Cortex of kidney (tissue), 1 donor: ENCODE measurements at places on chromosomes 7 and 10.

GRCh38 chr7:30994206-30995100, 30.7 kb downstream of the GHRHR start:
- DNase-seq = no peak

DNA sequence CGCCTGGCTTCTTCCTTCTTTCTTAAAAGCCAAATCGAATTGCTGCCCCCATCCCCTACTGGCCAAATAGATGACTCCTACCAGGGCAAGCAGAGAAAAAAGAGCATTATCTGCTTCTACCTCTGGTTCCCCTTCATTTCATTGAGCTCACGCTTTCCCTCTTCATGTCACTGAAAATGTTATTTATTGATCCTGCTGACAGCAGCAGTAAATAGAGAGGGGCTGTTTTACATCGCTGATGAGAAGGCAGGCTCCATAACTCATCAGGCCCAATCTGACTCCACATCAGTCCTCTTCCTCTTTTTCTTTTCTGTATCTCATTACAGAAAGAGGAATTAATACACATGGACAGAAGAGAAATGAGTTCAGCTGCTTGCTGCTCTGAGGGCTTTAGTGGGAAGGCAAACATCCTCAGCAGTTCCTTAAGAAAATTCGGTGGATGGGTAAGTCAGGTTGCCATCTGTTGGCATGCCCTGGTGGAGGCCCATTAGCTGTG, 904.1 kb downstream of the KCNMA1 start:
- DNase-seq = no peak

- DNase-seq = no peak
Observed at GRCh38 chr7:32357535-32358277, 132.5 kb downstream of the LSM5 start.

DNA sequence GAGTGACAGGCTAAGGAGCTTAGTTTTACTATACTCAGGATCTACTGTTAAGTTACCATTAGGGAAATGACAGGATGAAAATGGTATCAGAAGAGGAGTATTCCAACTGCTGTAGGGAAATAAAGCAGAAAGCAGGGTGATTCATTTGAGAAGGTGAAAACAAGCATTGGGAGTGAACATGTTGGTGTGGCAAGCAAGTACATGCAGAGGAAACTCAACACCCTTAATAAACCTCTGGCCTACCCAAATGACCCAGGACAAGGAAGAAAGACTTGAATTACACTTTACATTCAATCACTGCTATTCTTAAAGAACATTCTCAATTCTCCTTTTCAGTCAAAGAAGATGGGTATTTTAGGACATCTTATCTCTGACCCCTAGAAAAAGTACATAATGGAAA, 28.7 kb downstream of the ERLIN1 start:
- no peak for DNase-seq

GRCh38 chr7:118839515-118839914, 615.0 kb downstream of the ANKRD7 start:
- no peak for DNase-seq

DNA sequence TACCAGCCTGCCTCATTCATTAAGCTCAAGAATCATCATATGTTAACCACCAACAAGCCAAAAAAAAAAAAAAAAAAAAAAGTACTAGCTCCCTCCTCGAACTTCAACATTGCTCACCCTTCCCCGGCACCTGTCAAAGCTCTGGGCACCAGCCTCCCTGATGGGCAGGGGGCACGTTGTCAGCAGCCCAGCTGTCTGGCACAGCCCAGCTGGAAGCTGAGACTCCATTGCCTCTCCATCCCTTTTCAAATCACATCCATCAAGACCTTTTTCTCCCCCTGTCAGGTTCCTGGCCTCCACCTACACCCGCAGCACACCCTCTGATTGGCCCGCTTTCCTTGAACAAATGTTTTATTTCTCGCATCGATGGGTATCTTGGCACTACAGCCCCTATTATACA, 913.3 kb upstream of the AUTS2 start:
- DNase-seq = no peak
